Cerebellar nuclear complex (tissue), 1 donor: ENCODE measurements at places on chromosomes 2 and 18.

DNA sequence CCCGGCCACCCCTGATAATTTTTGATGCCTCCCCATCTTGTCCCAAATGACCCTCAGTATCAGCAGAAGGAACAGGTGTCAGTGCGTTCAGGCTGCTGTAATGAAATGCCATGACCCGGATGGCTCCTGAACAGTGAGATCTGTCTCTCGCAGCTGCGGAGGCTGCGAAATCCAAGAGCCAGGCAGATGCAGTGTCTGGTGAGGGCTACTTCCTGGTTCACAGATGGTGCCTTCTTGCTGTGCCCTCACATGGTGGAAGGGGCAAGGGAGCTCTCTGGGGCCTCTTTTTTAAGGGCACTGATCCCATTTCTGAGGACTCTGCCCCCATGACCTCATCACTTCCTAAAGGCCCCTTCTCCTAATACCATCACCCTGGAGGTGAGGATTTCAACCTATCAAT lies 152.2 kb downstream of the TWIST2 start:
- DNase-seq: no peak

- no peak for DNase-seq
These were observed 4.6 kb downstream of the CHRNG start for GRCh38 chr2:232543928-232544631.

DNA sequence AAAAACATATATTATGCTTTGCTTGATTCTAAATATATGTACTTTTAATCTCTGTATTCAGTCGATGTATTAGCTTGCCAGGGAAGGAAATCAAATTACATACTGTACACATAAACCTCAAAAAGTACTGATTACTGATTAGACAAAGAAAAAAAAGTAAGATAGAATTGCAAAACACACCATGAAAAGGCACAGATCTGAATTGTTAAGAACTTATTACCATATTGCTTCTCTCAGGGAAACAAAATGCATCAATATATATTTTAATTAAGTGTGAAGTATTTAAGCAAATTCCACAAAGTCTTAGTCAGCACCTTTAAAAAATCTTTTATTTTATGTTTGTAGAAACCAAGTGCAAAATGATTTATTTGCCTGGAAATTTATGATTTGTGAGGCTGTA lies 309.3 kb downstream of the RNF144A start:
- no peak for DNase-seq

DNA sequence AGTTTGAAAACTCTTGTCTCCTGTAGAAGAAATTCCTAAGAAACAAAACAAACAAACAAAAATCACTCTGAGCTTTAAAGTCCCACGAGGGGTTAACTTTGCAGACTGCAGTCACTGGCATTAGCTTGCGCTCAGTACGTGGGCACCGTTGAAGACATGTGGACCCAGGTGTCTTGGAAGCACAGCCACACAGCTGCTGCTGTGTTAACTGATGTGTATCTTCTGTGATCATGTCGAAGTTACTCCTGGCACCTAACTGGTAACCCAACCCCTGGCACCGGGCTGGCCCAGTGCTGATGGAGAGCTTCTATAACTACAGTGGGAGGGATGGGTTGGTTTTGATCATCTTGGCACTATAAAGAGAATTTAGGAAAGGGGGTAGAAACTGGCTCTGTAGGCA lies 51.6 kb upstream of the FHL2 start:
- DNase-seq: no peak

GRCh38 chr18:13159579-13159978 lies 59.0 kb upstream of the LDLRAD4 start:
- no peak for DNase-seq

DNA sequence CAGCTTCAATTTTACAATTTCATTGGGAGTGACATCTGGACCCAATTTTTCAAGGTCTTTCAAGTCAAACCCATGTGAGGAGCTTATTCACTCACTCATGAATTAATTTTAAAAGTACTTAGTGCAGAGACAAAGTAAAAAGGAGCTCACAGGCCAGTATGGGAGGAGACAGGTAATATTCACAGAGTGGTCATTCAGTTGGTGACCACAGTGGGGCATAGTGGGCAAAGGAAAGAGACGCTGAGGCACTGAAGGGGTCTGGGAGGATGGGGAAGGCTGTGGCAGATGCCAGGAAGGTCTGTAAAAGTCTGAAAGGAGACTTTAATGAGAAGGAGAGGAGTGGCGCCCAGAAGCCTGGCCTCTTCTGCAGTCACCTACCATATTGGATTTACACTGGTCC lies 76.0 kb downstream of the CD8B2 start:
- DNase-seq: no peak

DNA sequence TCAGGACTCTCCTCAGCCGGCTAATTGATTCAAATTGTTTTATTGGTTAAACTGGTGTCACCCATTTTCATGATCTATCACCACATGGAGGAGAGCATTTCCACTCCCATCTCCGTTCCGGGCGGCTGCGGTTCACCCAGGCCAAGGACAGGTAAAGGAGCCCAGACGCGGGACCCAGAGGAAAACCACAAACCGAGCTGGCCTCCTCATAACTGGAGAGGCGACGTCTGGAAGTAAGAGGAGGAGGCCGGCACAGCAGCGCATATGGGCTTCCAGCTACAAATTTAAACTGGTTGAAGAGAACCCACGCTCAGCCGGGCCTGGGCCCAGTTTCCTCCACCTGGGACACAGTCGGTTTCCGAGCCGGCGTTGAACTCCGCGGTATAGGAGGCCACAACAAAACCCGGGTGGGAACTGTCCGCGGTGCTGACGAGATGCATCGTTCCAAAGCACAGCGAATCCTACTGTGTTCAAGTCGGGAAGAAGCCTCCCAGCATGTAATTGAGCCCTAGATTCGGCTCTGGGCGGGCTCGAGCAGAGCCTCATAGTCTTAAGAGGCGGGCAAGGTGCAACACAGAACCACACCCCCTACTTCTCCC lies 3.0 kb upstream of the SKOR2 start:
- DNase-seq: no peak

DNA sequence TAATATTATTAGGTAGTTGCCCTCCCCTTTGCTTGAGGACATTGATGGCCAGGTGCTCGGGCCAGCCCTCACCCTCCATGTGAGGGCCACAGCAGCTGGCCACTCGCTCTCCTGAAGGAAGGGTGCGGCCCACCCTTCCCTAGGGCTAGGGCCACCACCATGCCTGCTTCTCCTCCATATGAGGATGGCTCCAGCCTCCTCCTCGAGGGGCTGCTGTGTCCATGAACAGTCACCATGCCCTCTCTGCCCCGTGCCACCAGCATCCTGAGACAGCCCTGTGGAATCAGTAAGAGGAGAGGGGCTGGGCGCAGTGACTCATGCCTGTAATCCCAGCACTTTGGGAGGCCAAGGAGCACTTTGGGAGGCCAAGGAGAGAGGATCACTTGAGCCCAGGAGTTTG lies 2.4 kb downstream of the GPR17 start:
- DNase-seq: no peak

DNA sequence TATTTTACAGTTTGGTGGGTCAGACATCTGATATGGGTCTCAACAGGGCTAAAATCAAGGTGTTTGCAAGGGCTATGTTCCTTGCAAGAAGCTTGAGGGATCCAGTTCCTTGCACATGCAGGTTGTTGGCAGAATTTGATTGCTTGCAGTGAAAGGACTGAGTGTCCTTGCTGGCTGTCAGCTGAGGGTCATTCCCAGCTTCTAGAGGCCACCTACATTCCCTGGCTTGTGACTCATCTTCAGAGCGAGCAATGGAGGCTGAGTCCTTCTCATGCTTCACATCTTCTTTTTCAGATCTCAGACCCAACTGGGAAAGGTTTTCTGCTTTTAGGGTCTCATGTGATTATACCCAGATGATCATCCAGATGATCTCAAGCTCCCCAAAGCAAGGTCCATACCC lies 12.4 kb downstream of the MEX3C start:
- no peak for DNase-seq

GRCh38 chr18:66377291-66377690 lies 226.6 kb downstream of the CDH19 start:
- DNase-seq: no peak

DNA sequence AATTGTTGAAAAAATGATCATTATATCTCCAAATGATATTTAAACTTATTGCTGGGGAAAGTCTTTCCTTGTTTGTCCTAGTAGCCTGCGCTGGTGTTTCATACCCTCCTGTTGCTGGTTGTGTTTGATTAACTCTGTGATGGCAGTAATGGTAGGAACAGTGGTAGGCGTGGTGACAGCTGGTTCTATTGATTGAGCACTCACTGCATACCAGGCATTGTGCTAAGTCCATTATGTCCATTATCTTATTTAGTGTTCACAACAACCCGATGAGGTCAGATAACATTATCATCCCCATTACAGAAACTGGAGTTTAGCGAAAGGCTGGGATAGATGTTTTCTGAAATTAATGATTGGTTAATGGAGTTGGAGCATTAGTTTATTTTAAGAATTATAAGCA lies 77.8 kb upstream of the STON1 start:
- DNase-seq: no peak

DNA sequence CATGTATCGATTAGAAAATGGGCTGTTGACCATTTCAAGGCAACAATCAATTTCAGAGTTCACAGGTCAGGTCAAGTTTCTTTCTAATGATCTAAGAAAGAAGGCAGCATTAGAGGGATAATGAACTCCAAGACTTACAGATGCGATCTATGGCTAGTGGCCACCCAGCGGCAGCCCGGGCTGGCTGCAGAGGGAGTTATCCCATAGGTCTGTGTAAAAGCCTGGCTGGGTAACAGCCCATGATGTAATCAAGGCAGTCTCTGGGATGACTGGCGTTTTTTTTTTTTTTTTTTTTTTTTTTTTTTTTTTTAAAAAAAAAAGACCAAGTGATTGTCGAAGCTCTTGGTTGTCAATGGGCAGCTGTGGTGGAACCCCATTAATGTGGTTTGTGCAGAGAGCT lies 171.1 kb upstream of the SKOR2 start:
- DNase-seq: no peak

GRCh38 chr2:47299555-47299954 lies 103.4 kb upstream of the MSH2 start:
- DNase-seq: no peak

DNA sequence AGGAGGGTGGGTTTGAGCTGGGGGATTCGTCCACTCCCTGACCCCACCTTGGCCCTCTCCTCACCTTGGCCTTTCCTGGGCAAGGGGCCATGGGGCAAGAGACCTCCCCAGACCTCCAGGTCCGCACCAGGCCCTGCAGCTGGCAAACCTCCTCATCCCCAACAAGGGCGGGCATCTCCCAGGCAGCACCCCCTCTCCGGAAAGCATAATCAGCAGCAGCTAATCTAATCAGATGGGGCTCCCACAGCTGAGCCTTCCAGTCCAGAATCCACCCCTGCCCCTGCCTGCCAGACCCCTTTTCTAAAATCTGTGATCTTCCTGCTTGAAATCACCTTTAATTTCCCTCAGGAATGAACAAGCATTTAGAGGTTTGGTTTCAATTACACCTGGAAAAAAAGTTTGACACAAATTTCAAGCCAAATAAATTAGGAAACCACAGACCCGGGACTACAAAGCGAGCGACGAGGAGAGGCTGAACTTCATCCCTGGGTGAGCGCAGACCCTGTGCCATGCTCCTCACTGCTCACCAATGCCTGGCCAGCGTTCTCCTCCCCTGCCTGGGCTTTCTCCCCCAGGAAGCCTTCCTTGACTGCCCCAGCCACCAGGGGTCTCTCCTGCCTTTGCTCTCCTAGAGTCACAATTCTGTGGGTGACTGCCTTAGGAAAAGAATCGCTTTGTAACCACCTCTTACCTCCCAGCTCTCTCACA lies 143.0 kb upstream of the MYCN start:
- DNase-seq: no peak

DNA sequence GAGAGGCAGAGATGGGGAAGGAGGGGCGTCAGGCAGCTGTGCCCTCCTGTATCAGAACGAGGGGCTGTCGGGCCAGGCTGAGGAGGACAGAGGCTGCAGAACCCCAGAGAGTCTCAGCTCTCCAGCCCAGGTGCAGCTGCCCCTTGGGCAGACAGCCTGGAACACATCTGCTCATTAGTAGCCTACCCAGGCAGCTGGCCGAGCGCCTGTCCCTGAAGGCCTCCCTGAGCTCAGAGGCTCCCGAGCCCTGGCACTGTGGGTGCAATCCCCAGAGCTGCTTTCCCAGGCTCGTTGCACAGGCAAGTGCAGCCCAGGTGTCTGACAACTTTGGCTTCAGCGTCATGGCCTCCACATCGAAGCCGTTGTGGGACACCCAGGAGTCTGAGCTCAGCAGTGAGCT lies 13.1 kb upstream of the TMEM185B start:
- DNase-seq: no peak

- no peak for DNase-seq
These were observed 213.6 kb downstream of the RDH14 start for GRCh38 chr2:18346874-18347273.

GRCh38 chr2:38159191-38159590 lies 83.2 kb upstream of the CYP1B1 start:
- DNase-seq: no peak

- DNase-seq: peak; percentile 41
These were observed 27.2 kb downstream of the EIF2AK3 start for GRCh38 chr2:88600038-88600465.

DNA sequence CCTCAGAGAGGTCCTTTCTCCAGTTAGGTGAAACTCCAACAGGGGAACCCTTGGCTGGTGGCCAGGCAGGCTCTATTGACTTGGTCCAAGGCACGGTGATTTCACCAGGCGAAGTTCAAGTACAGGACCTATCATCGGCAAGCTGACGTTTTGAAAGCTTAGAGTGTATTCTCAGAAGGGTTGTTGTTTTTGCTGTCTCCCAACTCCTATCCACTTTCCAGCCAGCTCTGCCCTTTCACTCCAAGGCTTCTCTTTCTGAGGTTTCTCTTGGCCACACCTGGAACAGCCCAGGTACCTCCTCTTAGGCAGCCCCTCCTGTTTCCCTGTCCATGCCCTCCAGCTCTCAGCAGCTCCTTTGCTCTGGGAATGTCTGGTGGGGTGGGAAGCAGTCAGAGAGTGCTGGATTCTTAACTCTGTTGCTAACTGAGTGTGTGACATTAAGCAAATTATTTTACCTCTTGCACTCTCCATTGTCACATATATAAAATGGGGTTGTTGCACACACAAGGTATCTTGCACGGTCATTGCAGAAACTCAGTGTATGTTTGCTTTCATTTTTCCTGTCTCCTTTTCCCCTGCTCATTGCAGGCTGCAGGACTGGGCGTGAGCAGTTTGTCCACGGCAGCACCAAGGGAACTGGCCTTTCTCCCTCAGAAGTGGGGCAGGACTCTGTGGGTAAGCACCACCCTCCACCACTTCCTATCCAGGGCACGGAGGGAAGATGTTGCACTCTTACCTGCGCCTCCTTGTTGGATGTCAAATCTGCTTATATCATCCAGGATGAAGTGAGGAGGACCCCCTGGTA lies 30.2 kb downstream of the CAPN13 start:
- DNase-seq: no peak

DNA sequence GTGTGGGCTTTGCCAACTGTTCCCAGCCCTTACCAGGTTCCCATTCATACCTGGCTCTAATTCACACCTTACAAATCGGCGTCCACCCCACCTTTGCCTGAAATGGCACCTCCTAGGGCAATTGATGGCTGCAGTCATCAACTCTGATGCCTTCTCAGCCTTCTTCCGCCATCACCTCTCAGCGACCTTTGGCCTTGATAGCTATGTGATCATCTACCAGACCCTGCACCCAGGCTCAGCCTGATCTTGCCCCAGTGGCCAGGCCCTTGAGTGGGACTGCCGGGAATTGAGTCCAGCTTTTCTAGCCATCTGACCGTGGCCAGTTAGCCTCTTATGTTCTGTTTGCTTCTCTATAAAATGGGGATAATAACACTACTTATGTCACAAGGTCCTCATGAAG lies 32.5 kb downstream of the PSD4 start:
- DNase-seq: no peak
